Camera-type eye (tissue), 1 donor: ENCODE measurements at places on chromosomes 16 and 17. TPM values are rescaled to one million over a fixed set of nuclear protein-coding genes. Genes with fewer than 3 reads are reported as not detected.

The TP53TG3F gene
- not detected for total RNA-seq

The SPATA2L gene
- total RNA-seq: 12.7 TPM

The HYDIN gene
- 21.1 TPM for total RNA-seq

The SLC5A11 gene
- total RNA-seq: not detected

The UBN1 gene
- 35.6 TPM for total RNA-seq

The KRT12 gene
- total RNA-seq: 50.0 TPM

The KRT9 gene
- not detected for total RNA-seq

The NRN1L gene
- total RNA-seq: 5.0 TPM

The MYH13 gene
- total RNA-seq: 5.9 TPM

The RNF222 gene
- not detected for total RNA-seq

The HAP1 gene
- total RNA-seq: 0.38 TPM

The CCT6B gene
- 4.5 TPM for total RNA-seq

The GRB7 gene
- total RNA-seq: 1.3 TPM

The SULT1A2 gene
- not detected for total RNA-seq

The ITGA2B gene
- total RNA-seq: 9.0 TPM

The FBXL16 gene
- 5.8 TPM for total RNA-seq

The KRT40 gene
- total RNA-seq: 1.4 TPM

The EPX gene
- total RNA-seq: not detected

The HS3ST3A1 gene
- 22.7 TPM for total RNA-seq

The EVPL gene
- total RNA-seq: 5.5 TPM

The UNC13D gene
- total RNA-seq: 5.0 TPM

The GP1BA gene
- total RNA-seq: 0.22 TPM

The DYNLRB2 gene
- 0.93 TPM for total RNA-seq

The GGT6 gene
- total RNA-seq: 6.9 TPM

The GDPD3 gene
- 2.1 TPM for total RNA-seq

The CES5A gene
- not detected for total RNA-seq

The PPP1R1B gene
- total RNA-seq: 10.2 TPM

The MT1M gene
- not detected for total RNA-seq

The OR1E2 gene
- not detected for total RNA-seq

The NPIPA3 gene
- total RNA-seq: 1.0 TPM

The FASN gene
- 61.6 TPM for total RNA-seq

The HBQ1 gene
- 4.1 TPM for total RNA-seq

The SGCA gene
- total RNA-seq: 13.5 TPM
